ENCODE measurements at places on chromosomes 7 and 10. TPM values are rescaled to one million over a fixed set of nuclear protein-coding genes. Genes with fewer than 3 reads are reported as not detected.
A peak's percentile ranks its signal among the peaks of the same experiment; 100 is the strongest.

Gene GNB2
- 203 TPM for total RNA-seq

Gene ANXA8L1
- total RNA-seq, result not detected

Gene PNLIPRP3
- total RNA-seq, result not detected

Gene PDGFA
- total RNA-seq, result 0.23 TPM

- no peak overlapping the region for H3K27ac ChIP-seq
- peaks cover under 1% of the 10 kb centered on the region for H3K36me3 ChIP-seq
- DNase-seq, result no peak
- H3K4me1 ChIP-seq, result peaks cover 25% of the 10 kb centered on the region
Observed at GRCh38 chr10:100342627-100342972, 4.4 kb upstream of the SCD start.

DNA sequence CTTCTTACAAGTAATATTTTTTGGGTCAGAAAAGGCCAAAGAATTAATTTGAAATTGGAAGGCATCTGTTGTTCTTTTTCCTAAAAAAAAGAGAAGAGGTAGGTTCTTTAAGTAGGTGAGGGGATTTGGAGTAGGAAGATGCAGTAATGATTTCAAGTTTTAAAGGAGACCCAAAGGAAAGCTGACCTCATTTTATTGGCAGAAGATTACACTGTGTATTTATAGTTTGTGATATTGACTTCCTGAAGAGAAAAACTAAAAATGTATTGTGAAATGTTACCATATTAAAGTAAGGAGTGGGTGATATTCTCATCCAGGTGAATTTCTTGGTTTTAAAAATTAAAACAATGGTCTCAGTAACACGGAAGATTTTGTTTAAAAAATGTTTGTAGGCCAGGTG is 56.6 kb upstream of the CELF2 start:
- H3K27ac ChIP-seq, result no peak overlapping the region
- peaks cover 4% of the 10 kb centered on the region for H3K27me3 ChIP-seq
- no peak overlapping the region for H3K4me3 ChIP-seq
- H3K36me3 ChIP-seq, result no peaks in the 10 kb centered on the region
- DNase-seq, result no peak
- no peaks in the 10 kb centered on the region for H3K4me1 ChIP-seq

- peaks cover 21% of the 10 kb centered on the region for H3K4me1 ChIP-seq
- no peaks in the 10 kb centered on the region for H3K27me3 ChIP-seq
- no peak overlapping the region for H3K27ac ChIP-seq
Observed at GRCh38 chr7:106731187-106731586, 70.2 kb upstream of the CCDC71L start.

DNA sequence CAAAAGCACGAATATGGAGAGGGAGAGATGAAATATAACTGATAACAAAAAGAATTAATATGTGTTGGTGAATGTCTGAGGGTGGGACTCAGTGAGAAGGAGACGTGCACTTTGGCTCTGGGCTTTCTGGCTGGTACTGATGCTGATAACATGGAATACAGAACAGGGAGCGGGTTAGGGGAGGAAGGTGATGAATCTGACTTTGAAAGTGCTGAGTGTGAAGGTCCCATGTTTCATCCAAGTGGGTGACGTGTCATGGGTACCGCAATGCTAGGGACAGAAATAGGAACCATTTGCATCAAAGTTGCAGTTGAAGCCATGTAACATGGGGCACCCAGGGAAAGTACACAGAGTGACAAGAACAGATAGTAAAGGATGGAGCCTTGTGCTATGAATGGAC is 236.6 kb upstream of the MYO3A start:
- H3K27ac ChIP-seq, result no peak overlapping the region
- no peaks in the 10 kb centered on the region for H3K36me3 ChIP-seq
- no peak overlapping the region for H3K4me3 ChIP-seq

DNA sequence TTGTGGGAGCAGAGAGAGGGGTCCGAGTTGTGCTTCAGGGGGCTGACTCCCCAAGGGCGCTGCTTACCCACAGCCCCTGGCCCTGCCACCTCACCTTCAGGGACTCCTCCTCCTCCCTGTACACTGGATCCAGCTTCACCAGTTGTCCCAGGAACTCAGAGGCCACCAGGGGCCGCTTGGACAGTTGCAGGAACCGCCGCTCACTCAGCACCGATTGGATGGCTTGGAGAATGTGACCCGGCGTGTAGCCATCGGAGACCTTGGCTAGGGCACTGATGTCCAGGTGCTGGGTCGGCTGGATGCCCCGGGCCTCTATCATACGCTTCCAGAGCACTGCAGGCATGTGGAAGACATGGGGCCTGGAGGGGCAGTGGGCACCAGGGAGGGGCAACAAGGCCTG is 4.5 kb upstream of the ASB10 start:
- no peak overlapping the region for H3K27ac ChIP-seq
- H3K4me1 ChIP-seq, result peaks cover 10% of the 10 kb centered on the region
- DNase-seq, result no peak
- peaks cover 24% of the 10 kb centered on the region for H3K27me3 ChIP-seq

GRCh38 chr10:17120694-17121093 is 8.9 kb downstream of the CUBN start:
- no peak for DNase-seq
- no peak overlapping the region for H3K4me3 ChIP-seq
- peaks cover 5% of the 10 kb centered on the region for H3K36me3 ChIP-seq
- H3K27me3 ChIP-seq, result no peaks in the 10 kb centered on the region

DNA sequence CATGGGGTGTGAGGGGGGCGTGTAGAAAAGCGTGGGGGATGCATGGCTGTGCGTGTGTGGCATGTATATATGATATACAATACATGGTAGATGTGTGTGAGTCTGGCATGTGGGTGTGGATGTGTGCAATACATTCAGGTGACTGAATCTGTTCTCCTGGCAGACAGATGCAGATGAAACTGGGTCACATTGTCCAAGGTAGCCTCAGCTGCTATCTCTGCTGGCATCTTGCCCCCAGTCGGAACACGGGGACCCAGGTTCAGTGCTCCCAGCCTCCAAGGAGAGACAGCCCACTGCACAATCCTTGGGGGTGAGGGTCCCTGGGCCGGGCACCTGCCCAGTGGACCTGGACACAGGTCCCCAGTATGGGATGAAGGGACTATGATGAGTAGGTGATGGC is 12.4 kb upstream of the SRRM3 start:
- H3K27me3 ChIP-seq, result peaks cover 3% of the 10 kb centered on the region
- DNase-seq, result no peak
- no peaks in the 10 kb centered on the region for H3K36me3 ChIP-seq
- H3K4me3 ChIP-seq, result no peak overlapping the region

GRCh38 chr10:129042776-129043595 is 424.1 kb upstream of the MGMT start:
- DNase-seq, result no peak
- peak overlapping the region; percentile 31 for H3K4me3 ChIP-seq
- H3K4me1 ChIP-seq, result peaks cover 17% of the 10 kb centered on the region
- no peaks in the 10 kb centered on the region for H3K36me3 ChIP-seq
- no peak overlapping the region for H3K27ac ChIP-seq
- H3K27me3 ChIP-seq, result peaks cover 29% of the 10 kb centered on the region

DNA sequence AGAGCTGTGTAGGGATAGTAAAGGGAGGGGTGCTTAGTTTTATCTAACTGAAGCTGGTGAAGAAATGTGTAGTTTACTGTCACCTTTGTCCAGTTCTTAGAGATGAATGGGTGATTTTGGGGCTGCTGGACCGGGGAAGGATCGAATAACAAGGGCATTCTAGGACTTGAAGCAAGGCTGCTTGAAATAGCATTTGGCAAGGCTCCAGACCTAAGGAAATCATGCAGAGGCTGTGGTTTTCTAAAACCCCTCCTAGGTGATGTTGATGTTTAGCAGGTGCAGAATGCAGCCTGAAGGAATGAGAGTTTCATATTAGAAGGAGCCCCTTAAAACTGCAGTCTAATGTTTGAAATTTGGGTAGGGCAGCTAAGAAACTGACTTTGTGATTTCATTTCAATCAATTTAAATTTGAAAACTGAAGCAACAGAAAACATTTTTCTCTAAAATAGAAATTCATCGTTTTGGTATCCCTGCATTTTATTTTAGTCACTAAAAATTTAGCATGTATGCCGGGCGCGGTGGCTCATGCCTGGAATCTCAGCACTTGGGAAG is 68.5 kb downstream of the TET1 start:
- peaks cover 22% of the 10 kb centered on the region for H3K4me1 ChIP-seq
- no peaks in the 10 kb centered on the region for H3K27me3 ChIP-seq
- H3K4me3 ChIP-seq, result no peak overlapping the region

All from activated naive CD8-positive, alpha-beta T cell treated with anti-CD3 and anti-CD28 coated beads, Interleukin-2, amount 10 ng/mL, durations not matched to agents 7 days and 5 days (primary cell).